ENCODE measurements at places on chromosomes 11 and 22.

DNA sequence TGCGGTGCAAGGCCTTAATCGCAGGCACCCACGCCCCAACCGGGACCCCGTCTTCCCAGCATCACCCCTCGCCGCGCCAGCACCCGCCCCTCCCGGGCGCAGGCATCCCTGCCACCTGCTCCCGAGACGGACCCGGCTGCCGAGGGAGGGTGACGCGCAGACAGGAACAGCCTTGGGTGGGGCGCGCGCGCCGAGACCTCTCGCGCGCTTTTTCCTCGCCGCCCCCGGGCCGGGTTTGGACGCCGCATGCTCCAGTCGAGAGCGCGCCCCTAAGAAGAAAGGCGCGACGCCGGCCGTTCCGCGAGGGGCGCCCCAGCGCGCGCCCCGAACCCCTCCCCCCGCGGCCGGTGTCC is 504 bp downstream of the CFL1 start:
- DNase-seq = no peak

DNA sequence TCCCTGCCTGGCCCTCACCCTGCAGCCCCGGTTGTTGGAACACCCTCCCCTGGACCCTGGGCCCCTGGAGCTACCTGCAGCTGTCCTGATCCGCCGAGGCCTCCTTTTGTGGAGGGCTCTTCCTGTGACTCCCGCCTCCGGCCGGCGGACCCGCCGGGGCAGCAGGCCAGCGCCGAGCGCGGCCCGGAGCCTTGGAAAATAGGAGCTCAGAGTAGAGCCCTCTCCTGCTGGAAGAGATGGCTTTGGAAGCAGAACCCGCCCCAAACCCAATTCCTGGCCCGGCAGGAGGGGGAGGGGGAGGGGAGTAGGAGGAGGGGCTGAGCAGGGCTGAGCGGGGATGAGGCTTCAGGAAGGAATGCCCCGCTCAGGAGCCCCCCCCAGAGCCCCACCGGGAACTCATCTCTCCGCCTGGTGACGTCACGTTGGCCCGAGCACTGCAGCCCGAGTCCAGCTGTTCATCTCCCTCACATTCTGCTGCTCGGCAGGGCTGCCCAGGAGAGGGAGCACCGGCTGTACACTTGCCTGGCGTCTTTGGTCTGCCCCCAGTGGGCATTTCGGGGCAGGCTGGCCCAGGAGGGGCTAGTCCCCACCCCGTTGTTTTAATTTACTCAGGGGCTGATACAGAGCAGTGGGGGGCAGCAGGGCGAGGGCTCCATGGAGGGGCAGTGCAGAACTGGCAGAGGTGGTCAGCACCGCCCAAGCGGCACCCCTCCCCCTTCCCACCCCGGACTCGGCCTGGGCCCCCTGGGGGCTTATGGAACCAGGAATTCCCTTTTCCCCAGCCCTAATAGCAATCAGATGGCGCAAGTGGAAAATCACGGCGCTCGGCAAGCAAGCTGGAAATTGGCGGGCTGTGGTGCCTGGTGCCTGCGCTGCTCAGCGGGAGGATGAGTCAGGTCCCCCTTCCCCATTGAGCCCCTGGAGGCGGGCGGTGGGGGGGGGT is at the start of gene MRGPRF:
MRGPRF (minus strand) TSS at position 238 of the 943 bp plus-strand sequence. CDS start 3,345 bp downstream, outside the sequence.
- peak; percentile 89 for DNase-seq

- peak; percentile 39 for DNase-seq
These were observed 231.0 kb downstream of the DDX10 start for GRCh38 chr11:108895579-108896480.

DNA sequence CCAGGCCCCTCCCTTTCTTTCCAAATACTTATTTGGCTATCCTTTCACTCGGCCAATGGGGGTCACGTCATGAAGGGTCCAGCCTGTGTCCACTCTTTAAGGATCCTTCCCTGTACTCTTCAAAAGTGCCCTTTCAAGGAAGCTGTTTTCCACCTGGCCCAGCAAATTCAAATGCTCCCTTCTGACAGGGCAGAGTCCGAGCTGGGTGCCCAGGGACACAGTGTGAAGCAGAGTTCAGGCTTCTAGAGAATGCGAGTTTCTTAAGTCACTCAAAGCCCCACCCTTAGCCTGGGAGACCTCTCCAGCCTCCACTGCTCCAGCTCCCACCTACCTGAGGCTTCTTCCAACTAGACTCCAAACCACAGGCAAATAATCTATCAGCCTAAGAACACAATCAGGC is 5.5 kb upstream of the APOA1 start:
- no peak for DNase-seq

DNA sequence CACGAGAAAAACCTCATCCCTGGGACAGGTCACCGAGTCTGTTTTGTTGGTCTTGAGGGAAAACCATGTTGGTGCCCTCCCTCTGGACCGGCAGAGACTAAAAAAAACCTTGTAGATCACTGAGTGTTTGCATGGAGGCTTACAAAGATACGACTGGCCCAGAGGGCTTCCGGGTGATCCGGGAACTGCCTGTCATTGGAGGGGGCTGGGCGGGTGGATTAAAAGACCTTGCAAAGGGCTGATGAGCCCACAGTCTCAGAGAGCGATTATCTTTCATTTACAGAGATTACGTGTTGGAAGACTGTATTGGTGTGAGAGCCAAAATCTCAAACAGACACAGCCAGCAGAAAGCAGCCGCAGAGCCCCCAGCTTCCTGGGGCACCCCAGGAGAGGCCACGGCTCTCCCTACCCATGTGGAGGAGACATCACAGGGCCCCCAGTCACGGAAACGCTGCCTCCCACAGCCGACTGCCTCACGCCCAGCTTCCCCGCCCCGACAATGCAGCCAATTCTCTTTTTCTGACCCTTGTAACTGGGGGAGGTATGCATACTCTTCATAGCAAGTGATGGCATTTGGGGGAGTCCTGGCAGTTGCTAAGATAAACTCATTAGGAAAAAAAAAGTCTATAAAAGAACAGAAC is 426.4 kb downstream of the CTTN start:
- no peak for DNase-seq

DNA sequence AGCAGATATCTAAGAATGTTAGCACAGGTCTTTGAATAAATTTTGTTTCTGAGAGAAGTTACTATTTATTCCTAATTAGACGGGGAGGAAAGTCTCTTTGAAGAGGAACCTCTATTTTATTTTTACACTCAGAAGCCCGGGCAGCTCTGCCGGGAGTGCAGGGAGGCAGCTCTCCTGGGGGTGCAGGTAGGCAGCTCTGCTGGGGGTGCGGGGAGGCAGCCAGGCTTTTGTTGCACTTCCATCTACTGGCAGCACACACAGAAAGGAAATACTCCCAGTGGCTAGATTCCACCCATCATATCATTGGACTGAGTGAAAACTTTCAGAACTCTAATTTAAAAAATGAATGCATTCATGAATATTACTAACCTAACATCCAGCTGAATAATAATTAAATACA is 24.6 kb downstream of the OR10A6 start:
- DNase-seq = no peak

GRCh38 chr11:124740277-124740882 is 638 bp downstream of the NRGN start:
- DNase-seq = peak; percentile 19

DNA sequence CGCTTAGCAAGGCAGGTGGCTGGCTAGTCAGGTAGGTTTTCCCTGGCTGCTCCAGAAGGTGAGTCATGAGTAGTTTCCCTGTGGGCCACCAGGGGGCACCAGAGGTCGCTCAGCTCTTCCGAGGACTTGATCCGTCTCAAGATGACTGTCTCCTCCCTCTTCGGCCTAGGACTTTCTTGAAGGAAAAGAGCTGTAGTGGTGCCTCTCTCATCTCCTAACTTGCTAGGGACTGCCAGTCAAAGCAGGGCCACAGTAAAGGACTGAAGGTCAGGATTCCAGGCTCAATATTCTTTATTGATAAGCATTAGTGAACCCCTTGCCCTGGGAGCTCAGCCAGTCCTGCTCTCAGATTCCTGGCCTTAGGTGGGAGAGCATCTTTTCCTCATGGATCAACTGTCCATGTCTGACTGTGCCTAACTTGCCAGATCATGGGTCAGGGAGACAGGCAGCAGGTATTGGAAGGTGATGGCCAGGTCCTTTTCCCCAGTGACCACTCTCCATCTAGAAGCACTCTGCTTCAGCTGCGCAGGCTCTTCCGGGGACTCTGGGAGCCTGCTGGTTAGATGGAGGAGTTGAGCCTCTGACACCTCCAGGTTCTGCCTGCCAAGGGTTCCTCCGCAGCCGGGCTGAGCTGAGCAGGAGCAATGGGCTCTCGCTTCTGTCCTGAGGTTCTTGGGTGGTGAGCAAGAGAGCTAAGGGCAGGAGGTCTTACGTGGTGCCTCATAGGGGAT is 1.9 kb downstream of the POLD4 start:
- DNase-seq = peak; percentile 79

- DNase-seq = peak; percentile 51
These were observed 16.9 kb upstream of the RAC2 start for GRCh38 chr22:37260901-37261336.

GRCh38 chr11:120031156-120031555 is 106.8 kb downstream of the TRIM29 start:
- DNase-seq = no peak

DNA sequence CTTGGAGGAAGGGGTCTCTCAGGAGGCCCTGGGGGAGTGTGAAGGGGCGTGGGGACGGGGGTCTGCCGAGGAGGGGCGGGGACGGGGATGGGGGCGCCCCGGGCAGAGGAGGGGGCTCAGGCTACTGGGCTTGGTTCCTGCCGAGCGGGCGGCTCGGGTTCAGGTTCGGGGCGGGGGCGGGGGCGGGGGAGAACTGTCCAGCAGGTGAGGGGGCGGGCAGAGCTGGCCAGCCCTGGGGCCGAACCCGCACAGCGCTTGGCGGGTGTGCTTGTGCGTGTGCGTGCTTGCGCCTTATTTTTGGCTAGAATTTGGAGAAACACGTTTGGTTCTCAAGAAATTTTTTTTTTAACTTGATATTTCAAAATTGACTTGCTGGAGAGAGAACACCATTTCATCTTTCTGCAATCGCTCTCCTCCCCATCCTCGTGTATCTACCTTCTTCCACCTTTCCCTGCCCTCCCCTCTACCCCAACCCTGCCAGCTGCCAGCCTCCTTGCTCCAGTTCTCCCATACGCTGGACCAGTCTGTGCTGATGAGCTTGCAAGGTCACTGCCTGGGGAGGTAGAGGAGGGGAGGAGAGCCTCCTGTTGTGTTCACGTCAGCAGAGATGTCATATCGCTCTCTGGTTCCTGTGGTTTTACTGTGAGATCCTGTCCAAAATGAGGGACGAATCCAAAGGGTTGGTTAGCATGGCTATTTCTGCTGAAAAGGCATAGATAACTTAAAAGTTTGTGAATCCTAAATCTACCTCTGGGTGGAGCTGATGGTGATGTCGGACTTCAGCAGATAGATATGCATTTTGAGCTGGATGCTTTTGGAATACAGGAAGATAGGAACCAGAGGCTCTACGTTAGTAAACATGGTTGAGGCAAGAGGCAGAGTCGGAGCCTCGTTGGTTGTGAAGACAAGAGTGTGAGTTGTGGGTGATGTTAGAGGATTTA is 668 bp downstream of the MADD start:
- DNase-seq = peak; percentile 74

GRCh38 chr22:37804881-37805809 is 2.6 kb upstream of the GCAT start:
- DNase-seq = peak; percentile 78

GRCh38 chr22:22689621-22690345 is 45.4 kb downstream of the GGTLC2 start:
- no peak for DNase-seq

DNA sequence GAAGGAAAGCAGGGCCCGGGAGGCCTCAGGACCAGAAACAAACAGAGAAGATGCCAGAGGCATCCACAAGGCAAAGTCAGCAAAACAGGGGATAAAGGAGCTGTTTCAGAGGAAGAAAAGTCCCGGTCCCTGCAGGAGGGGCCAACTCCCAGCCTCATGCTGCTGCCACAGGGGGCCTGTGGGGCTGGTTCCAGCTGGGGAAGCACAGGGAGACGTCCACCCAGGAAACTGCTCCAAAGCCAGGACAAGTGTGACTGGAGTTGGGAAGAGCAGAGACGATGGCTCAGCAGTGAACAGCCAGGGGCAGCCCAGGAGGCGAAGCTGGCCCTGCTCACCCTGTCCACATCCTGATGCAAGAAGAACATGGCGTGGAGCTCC is 454.4 kb downstream of the BRD1 start:
- no peak for DNase-seq

GRCh38 chr11:3890806-3891205 is 35.3 kb downstream of the STIM1 start:
- no peak for DNase-seq

GRCh38 chr11:444396-445144 is 2.8 kb upstream of the ANO9 start:
- peak; percentile 33 for DNase-seq

DNA sequence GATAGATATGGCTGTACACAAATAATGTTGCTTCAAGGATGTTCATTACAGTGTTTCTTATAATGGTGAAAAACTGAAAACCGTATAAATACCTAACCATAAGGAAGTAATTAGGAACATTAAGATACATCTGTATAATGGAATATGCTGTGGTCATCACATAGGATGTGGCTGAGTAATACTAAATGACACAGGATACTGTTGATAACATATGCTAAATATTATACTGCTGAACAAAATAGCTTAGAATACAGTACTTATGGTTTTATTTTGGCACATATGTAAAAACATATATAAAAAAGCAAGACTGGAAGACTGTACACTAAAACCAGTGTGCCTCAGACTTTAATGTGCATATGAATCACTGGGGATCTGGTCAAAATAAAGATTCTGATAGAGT is 43.8 kb downstream of the FBXO7 start:
- DNase-seq = peak; percentile 57

- DNase-seq = no peak
These were observed 364.0 kb upstream of the FAT3 start for GRCh38 chr11:91860661-91861060.

DNA sequence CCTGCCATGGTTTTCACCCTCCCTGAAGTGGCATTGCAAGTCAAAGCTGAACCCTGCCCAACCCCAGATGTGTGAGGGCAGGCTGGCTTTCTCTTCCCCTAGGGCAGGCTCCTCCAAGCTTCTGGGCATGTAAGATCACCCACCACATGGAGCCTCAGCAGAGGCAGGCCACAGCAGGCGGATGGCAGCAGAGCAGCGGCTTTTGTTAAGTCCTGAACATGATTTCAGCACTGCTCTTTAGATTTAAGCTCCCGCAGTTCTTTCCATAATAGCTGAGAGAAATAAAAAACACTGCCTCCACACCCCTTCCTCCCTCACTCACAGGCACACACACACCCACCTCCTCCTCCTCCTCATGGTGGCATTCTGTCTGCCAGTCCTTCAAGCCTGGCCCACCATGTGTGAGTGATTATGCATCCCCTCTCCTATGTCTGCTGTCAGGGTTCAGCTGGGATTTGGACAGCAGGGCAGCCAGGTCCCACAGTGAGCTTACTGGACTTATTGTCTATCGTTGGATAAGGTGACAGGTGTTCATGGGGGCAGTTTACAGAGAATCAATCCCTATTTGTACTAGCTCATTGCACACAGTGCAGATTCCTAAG is 5.0 kb upstream of the NTM start:
- DNase-seq = no peak

GRCh38 chr11:18193010-18193409 is 20.4 kb downstream of the MRGPRX4 start:
- DNase-seq = no peak

Data from fibroblast of mammary gland (primary cell).